ENCODE measurements at places on chromosomes 1 and 21. TPM values are rescaled to one million over a fixed set of nuclear protein-coding genes. Genes with fewer than 3 reads are reported as not detected.

The FMO1 gene
- total RNA-seq, result not detected

The S100A5 gene
- total RNA-seq, result 2.2 TPM

The ADARB1 gene
- 48.3 TPM for total RNA-seq

The HMGCS2 gene
- not detected for total RNA-seq

The SPRR2F gene
- not detected for total RNA-seq

The SUSD4 gene
- total RNA-seq, result 0.17 TPM

The BRINP2 gene
- not detected for total RNA-seq

The USH2A gene
- total RNA-seq, result not detected

The FALEC gene
- total RNA-seq, result 0.60 TPM
